ENCODE measurements at places on chromosomes 7 and 10. TPM values are rescaled to one million over a fixed set of nuclear protein-coding genes. Genes with fewer than 3 reads are reported as not detected.

DNA sequence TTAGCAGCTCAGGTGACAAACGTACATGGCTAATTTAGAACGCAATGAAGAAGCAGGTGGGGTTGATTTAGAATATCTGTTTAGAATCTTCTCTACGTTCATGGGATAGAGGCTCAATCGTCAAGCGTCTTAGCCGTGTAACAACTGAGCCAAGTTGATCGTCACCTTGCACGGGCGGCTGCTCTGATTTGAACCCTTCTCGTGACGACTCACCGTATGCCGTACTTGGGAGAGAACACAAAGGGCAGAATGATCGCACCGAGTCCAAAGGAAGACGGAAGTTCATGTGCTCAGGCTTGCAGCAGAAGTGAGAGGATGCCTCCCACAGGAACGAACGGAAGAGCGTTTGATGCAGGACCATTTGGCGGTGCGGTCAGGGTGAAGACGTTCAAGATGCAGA is 108.3 kb upstream of the TCERG1L start:
- no peak for DNase-seq

Gene KCNMA1
- total RNA-seq: 46.4 TPM

DNA sequence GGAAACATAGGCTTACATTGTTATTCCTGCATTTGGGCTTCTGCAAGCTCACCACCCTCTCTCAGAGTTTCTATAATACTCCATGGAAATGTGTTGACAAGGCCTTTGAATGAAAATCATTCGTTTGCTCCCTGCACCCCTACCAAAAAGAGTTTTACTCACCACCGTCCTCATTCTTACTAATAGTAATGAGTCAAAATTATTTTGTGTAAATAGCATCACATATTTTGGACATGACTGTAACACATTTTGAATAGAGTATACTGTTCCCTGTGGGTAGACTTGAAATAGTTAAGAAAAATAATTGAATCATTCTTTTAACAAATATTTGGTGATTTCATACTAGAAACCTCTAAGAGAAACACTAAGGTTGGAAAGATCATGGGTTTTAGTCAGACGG is 84.6 kb downstream of the AKAP9 start:
- DNase-seq: peak; percentile 77

DNA sequence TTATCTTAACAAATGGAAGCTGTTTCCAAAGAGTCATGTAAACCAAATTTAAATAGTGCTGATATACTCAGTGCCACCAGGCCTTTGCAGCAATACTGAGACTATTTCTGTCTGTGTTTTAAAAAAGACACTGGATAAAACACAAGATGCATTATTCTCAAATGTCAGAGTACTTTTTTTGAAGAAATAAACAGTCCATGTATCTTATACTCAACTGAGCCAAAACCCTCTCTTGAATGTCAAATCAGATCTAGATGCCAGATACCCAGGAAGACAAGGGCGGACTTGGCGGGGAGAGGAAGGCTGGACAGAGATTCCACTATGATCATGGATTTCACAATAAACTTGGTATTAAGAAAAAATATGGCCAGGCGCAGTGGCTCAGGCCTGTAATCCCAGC is 127.6 kb downstream of the COBL start:
- no peak for DNase-seq

DNA sequence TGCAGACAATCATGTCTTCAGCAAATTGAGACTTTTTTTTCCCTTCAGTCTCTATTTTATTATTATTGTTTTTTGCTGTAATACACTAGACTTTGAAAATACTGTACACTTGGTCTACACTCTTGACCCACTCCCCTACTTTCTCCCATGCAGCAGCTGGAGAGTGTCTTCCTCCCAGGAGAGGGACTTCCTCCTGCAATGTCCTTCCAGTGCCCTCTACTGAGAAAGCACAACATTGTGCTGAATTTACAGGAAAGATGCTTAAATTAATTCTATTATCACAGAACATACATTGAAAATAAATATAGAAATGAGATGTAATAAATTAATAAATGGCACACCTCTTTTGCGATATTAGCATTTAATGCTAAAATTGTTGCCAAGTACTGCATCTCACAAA is 411.3 kb downstream of the CCSER2 start:
- DNase-seq: no peak

Gene HOXA11
- 0.17 TPM for total RNA-seq

DNA sequence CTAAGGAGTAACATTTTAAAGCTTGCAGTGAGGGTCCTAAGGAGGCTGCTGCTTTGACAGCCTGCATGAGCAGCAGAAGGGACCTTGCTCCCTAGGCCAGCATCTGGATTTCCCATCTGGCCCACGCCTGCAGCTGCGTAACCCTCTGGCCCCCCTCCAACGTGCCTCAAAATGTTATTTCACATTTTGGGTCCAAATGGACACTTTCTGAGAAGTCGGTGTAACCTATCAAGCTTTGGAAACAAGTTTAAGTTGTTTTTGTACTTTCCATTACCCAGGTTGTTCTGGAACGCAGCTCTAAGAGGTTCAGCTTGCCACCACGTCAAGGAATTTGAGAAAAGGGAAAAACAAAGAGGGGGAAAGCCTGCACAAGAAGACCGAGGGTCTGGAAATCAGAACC is 338.3 kb downstream of the KCNMA1 start:
- no peak for DNase-seq

DNA sequence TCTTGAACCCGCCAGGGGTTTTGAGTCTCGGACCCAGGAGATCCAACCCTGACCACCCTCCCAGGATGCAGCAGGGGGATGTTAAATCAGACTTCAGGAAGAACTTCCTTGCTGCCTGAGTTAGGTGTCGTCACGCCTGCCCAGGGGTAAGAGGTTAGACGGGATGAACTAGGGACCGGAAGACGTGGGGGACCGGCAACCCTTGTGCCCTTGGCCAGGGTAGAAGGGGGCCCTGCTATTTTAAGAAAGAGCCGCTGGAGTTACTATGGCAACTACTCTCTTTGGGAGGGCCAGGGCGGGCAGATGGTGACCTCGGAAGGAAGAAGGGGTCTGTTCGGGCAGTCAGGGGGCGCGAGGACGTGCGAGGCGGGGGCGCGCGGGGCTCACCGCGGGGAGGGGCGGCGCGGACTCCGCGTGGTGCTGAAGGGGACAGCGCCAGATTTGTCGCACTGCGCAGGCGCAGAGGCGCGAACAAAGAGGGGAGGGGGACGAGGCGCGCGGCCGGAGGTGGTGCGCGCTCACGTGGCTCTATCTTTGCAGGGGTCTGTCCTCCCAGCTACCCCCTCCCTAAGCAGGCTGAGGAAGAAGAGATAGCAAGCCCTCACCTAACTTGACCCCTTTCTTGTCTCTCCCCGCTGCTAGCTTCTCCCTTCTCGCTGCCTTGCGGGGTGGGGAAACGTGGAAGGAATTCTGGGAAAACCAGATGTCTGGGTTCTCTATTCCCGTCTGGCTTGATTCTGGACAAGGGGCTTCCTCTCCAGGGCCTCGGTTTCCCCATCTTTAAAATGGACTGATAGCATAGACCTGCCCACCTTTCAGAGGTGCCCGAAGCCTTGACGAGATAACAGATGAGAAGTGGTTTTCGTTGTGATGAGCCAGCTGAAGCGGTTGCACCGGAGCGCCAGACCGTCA is 940 bp upstream of the PSD start:
- no peak for DNase-seq

DNA sequence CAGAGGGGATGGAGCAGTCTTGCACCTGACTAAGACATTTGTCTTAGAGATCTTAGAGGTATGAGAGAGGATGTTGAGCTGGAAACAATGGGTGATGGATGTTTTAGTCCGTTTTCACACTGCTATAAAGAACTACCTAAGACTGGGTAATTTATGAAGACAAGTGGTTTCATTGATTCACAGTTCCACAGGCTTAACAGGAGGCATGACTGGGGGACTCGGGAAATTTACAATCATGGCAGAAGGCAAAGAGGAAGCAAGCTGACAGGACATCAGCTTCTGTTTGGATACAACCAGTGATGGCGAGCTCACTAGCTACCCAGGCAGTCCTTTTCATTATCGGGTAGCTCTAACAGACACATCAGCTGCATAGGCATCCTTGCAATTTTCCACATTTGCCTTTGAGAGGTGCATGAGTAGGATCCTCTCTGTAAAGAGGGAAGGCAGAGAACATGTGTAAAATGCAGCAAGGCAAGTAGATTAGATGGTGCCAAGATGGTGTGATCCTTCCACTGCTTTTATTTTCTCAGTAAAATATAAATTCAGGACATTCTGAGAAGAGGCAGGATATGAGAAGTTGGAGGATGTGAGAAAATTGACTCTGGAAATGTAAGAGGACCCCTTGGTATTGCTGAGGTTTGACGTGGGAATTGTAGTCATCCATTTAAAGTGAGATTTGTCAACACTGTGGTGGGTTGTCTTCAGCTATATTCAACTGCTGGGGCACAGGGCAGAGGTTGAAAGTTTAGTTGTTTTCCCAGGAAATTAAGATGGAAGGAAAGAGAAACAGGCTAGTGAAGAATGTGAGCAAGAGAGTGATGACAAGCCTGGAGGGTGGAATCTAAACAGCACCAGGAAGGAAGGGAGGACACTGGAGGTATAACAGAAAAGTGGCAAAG is 1140.0 kb upstream of the AUTS2 start:
- DNase-seq: no peak

DNA sequence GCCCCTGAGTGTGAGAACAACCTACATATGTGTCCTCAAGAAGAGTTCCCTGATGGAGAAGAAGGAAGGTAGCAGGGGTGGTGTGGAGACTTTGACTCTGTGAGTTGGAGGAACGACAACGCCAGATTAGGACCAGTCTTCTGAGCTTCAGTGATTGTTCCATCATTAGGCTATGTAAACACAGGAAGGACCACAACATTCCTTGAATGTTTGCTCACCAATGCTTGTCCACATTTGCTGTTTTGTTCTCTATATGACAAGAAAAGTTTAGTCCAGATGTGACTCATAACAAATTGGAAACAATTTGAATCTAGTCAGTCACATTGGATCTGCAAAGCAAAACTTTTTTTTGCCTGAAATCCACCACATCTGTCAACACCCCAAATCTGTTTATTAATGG is 62.7 kb downstream of the ENTPD1 start:
- peak; percentile 68 for DNase-seq

DNA sequence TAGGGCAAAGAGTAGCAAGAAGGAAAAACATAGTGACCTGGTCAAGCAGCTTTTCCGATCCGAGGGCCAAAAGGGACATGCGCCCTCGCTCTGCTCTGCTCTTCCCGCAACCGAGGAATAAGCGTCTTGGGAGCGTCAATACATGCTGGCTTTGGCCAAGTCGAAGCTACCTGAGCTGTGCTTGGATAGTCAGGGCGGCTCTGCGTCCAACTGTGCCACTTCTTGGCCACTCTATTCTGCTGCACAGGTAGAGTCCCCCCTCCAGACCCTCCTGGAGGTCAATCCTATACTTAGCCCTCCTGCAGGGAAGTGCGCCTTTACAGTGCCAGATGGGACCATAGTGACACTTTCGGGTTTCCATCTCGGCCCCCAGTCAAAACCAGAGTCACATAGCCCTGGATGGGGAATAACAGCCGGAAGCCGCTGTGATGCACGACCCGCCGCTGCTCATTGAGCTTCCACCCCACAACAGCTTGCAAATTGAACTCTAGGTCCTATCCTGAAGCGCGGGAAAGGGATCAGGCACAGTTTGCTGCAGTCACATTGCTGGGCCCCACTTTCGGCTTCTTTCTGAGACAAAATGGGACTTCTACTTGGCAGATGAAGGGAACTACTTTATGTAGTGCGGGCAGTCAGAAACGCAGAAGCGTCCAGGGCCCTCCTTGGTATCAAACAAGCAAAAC is 1.1 kb upstream of the HPSE2 start:
- no peak for DNase-seq

Gene HKDC1
- total RNA-seq: 1.1 TPM

DNA sequence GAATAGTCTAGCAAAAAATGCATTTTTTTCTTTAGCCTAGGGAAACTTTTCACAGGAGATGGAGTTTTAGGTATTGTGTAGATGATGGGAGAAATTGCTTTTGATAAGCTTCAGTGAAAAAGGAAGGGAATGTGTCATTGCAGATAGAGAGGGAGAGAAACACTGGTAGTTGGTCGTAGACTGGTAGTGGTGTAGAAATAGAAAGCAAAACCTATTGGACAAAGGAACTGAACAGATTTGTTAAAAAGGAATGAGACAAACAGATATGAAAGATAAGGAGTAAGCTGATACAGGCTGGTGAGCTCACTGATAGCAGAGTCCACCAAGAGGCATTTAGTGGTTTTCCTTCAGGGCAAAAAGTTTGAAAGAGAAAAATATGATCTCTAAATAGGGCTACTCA is 94.3 kb downstream of the ZEB1 start:
- no peak for DNase-seq

DNA sequence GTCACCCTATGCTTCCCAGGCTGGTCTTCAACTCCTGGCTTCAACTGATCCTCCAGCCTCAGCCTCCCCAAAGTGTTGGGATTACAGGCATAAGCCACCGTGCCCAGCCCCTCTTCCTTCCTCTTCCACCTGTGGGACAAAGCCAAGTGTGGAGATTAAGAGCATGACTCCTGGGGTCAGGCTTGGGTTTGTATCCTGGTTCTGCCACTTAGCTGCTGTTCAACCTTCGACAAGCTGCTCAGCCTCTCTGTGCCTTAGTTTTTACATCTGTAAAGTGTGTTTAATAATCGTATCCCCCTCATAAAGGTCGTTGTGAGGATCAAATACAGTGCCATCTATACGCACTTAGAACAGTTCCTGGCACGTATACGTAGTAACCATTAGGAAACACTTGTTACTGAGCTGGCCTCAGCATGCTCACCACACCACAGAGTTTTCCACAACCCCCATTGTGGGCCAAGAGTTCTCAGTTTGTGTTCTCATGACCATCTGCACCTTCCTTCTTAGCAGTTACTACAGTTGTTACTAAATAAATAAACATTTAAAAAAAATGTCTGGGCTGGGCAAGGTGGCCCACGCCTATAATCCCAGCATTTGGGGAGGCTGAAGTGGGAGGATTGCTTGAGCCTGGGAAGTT is 140.5 kb upstream of the BTBD16 start:
- no peak for DNase-seq

- no peak for DNase-seq
Observed at GRCh38 chr7:12643001-12643643, 44.3 kb upstream of the ARL4A start.

Gene ATOH7
- not detected for total RNA-seq

DNA sequence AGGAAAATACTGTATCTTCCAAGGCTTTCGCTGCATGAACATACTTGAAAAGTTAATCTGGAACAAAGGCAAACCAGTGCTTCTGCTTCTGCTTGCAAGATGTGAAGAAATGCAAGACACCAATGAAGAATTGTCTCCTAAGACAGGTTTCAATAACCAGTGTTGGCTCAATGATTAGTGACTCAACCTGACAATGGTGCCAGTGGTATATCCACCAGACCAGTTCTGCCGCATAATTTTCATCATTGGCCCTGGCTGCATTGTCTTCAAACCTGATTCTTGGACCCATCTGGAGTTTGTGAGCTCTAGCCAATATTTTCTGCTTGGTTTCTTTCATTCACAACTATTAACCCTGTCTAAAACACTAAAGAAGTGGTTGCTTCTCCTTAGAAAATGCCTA is 13.6 kb upstream of the STAMBPL1 start:
- no peak for DNase-seq

Gene TWIST1
- 2.3 TPM for total RNA-seq

DNA sequence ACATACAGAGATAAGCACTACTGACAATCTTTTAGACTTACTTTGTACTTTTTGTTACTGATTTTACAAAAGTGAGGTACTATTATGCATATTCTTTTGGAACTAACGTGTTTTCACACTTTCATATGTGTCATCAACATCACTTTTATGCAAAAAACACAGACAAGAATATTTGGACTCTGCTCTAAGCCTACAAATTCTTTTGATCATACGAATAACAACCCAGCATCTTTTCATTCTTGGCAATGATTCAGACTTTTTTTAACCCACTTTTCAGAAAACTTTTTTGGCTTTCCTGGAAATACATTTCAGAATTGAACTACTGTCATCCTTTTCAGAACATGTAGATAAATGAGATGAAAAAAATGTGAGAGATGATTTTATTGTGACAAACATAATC is 30.2 kb downstream of the USP6NL start:
- no peak for DNase-seq

Data from mammary epithelial cell (primary cell).